Stimulated activated CD4-positive, alpha-beta T cell treated with anti-CD3 and anti-CD28 coated beads, TNF-alpha, amount 100 ng/mL, for 1 hour (primary cell): ENCODE measurements at places on chromosomes 12 and 14.

DNA sequence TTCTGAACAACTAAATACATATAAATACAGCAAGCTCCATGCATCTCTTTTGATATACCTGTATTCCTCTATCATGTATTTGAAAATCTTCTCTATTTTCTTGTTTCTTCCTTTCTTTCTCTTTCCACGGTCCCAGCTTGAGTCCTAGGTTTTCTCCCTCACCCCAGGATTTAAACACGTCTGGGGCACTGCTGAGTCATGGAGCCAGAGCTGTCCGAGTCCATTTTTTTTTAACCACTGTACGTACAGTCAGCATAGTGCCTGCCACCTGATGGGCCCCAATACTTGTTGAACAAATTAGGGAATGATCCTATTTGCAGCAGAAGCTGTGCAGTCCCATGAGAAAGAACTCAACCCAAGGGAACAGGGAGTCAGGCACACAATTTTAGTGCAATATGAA is 158.1 kb downstream of the ATP23 start:
- DNase-seq = no peak

GRCh38 chr14:100588671-100589070 is 1.5 kb upstream of the BEGAIN start:
- no peak for DNase-seq

DNA sequence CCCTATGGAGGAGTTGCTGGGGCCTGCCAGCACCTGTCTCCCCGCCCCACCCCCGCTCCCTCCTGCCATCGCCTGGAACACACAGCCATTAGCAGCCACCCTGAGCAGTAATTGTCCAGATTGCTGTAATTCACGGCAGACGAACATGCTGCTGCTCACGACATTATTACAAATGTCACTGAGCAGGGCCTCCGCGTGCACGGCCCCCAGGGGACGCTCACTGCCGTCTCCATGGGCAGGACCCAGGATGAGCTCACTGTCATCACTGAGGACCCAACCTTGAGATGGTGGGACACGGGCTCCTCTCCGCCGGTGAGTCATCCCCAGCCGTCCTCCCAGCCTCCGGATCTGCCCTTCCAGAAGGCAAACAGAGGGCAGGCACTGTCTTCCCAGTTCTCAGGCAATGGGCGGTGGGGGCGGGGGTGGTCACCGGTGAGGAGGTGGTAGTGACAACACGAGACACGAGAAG is 100.4 kb downstream of the RFLNA start:
- DNase-seq = no peak

GRCh38 chr12:1927751-1928351 is 9.4 kb upstream of the CACNA2D4 start:
- no peak for DNase-seq

GRCh38 chr14:20668969-20669368 is 15.4 kb upstream of the RNASE4 start:
- no peak for DNase-seq

GRCh38 chr12:52204095-52204930 is 12.5 kb upstream of the KRT80 start:
- DNase-seq = no peak
